ENCODE measurements at places on chromosomes 4 and X. TPM values are rescaled to one million over a fixed set of nuclear protein-coding genes. Genes with fewer than 3 reads are reported as not detected.

DNA sequence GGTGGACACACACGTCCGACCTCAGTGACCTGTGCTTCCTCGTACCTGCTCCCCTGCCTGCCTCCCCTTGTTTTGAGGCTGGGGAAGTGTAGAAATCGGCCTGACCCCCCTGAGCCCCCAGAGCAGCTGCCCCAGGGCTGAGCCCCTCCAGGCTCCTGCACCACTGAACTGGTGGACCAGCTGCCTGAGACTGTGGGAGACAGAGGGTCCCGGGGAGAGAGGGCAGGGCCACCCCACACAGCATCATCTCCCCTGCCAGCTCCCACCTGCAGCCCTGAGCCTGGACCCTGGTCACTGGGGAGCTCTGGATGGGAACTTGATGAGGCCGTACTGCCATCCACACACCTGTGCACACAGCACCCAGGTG, 15.0 kb upstream of the NAT8L start:
- DNase-seq: no peak

DNA sequence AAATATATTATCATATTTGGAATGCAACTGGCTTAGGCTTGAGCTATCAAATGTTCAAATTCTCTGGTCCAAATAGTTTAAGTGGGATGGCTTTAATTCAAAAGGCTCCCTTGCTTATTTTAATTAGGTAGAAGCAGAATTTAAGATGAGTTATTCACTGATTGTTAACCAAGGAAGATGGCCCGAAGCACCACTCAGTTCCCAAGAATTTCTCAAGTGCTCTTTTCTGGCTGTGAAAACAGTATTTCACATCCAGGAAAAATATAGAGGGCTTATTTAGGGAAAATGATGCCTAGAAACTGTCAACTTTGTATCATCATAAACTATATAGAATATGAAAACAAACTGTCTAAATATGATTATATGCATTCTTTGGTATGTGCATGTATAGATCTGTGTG, 246.5 kb upstream of the SFRP2 start:
- DNase-seq: no peak

DNA sequence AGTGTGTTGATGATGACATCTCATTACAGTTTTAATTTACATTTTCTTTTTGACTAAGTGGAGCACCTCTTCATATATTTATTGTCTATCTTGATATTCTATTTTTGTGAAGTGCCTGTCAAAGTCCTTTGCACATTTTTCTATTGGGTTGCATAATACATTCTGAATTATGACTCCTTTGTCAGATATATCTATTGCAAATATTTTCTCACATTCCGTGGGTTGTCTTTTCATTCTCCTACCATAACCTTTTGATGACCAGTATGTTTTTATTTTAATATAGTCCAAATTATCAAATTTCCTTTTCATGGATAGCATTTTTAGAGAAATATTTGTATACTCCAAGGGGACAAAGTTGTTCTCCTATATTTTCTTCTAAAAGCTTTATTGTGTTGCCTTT, 126.4 kb downstream of the PJA1 start:
- no peak for DNase-seq

- no peak for DNase-seq
Observed at GRCh38 chrX:68506649-68507048, 7.8 kb downstream of the YIPF6 start.

GRCh38 chrX:119706616-119707015, 13.6 kb upstream of the SEPTIN6 start:
- DNase-seq: no peak

DNA sequence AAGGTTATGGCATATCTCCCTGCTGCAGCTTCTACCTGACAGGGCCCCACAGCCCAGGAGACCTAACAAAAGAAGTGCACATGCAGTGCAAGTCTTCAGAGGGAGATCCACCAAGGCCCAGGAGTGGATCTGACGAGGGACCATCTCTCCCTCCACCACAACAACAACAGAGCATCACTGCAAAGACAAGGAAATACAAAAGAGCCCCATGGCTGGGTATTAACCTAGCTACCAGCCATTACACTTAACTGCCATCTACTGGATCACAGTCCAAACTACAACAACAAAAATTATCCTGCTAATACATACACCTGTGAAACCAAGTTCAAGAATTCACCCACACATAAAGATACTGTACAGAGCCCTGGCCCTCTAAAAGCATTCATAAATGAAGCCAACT, 280.2 kb upstream of the SLC7A11 start:
- DNase-seq: peak; percentile 29

GRCh38 chr4:155889031-155889793, 14.3 kb upstream of the TDO2 start:
- DNase-seq: no peak

- DNase-seq: no peak
Observed at GRCh38 chrX:20267607-20267930, 860 bp upstream of the RPS6KA3 start.

DNA sequence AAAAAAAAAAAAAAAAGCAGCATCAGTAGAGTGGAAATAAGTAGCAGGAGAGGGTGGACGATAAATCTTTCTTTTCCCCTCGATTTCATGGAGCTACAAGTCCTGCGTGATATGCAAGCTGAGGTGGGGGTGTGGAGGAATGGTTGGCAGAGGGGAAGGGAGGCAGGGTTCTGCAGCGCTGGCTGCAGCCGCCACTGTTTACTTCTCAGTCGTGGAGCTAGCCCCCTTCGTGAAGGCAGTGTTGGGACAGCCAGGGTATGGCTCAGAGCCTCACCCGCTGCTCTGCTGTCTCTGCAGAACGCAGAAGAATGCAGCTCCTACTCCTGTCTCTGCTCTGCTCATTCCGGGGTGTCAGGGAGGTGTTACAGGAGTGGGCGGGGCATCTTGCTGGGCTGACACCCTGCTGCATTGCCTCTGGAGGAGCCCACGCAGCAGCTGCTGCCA, 140.6 kb downstream of the GPM6A start:
- no peak for DNase-seq

GRCh38 chrX:48894891-48895290, 2.7 kb downstream of the TIMM17B start:
- DNase-seq: no peak

- no peak for DNase-seq
Observed at GRCh38 chrX:12936947-12937346, 30.5 kb downstream of the TLR8 start.

DNA sequence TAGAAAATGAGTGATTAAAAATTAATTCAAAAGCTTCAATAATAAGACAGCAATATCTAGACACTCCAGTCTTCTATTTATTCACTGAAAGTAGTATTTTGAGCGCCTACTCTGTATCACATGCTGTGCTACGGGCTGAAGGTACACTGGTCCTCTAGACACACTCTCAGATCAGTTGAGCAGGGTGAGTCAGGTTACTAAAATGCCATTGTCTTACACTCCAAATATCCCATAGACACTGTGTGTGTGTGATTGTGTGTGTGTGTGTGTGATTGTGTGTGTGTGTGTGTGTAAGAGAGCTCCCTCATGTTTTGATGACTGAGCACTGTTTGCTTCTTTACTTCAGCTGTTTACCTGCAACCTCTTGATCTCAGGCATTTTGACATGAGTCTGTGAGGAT, 342.8 kb upstream of the BOD1L1 start:
- DNase-seq: no peak

DNA sequence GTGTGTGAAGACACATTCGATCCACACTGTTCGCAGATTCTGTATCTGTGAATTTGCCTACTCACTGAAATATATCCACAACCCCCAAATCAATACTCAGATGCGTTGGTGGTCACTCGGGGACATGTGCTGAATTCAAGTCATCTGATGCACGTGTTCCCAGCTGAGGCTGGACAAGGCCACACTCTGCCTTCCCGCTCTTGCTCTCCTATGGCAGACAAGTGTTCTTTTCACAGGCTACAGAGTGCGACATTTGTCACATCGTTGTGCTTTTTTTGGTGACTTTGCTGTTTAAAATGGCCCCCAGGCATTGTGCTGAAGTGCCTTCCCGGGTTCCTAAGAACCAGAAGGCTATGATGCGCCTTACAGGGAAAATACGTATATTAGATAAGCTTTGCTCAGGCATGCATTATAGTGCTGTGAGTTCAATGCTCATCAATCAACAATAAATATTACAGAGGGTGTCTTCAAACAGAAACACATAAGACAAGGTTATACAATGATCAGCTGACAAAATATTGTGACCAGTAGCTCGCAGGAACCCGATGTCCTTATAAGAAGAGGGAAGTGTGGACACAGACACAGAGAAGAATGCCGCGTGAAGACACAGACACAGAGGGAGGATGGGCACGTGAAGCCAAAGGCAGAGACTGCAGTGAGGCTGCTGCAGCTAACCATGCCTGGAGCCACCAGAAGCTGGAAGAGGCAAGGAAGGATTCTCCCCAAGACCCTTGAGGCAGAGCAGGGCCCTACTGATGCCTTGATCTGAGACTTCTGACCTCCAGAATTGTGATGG, 42.0 kb downstream of the IRF2 start:
- DNase-seq: no peak

GRCh38 chr4:156961196-156962057, 10.2 kb downstream of the PDGFC start:
- DNase-seq: no peak

GRCh38 chrX:94551831-94552230, 877.8 kb downstream of the FAM133A start:
- no peak for DNase-seq

DNA sequence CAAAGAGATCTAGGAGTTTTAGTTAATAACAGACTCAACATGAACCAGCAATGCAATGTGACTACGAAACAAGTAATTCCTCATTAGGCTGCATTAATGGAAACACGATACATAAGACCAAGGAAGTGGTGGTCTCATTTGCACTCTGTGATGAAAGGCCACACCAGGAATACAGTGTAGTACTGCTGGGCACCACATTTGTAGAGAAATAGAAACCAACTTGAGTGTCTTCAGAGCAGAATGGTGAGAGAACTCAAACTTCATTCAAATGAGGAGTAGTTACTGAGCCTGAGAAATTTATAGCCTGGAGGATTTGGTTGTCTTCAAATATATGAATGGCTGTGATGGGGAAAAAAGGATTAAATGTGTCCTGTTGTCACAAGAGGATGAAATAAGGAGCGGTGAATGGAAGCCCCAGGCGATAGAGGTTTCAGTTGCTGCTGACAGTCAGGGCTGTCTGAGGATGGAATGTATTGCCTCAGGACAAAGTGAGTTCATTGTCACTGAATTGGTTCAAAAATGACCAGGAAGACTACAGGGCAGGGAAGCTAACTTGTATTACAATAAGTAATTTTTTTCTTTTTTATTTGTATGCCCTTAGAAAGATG, 50.9 kb downstream of the NFKB1 start:
- peak; percentile 52 for DNase-seq

DNA sequence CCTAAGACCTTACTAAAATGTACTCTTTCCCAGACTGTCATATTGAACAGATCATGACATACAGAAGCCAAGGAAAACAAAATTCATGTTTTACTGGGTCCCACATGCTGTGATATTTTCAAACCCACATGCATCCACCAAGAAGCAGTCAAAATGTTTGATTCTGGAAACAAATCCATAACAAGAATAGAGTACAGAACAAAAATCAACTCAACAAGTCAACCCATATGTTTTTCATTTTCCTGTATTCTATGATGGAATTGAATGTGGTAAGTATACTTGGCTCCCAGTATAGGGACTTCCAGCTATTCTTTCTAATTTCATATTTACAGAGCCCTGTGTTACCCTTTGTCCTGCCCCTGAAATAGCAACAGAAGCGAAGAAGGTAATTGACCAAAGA, 106.8 kb downstream of the COL25A1 start:
- no peak for DNase-seq

- no peak for DNase-seq
Observed at GRCh38 chr4:127930175-127930574, 34.8 kb downstream of the MFSD8 start.

- no peak for DNase-seq
Observed at GRCh38 chr4:12929784-12930183, 554.4 kb downstream of the RAB28 start.

DNA sequence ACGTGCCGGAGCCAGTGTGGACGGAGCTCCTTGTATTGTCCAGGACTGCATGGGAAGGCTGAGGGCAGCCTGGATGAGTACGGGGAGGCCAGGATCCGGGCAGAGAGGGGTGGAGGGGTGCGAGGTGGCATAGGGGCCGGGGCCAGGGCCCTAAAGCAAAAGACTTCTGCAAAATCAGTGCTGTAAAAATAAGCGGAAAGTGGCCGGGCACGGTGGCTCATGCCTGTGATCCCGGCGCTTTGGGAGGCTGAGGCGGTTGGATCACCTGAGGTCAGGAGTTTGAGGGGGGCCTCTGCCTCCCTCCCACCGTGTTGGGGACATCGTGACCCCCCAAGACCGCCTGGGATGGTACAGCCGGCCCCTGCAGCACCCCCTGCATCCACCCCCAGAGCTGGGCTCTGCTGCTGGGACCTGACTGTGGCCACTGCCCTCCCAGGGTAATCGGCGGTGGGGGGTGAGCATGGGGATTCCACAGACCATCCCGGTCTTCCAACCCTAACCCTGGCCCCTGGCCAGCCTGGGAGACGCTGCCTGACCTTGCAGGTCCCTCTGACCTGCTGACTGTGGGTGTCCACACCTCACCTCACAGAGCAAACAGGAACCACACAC, 23.4 kb upstream of the PLCXD1 start:
- no peak for DNase-seq

- DNase-seq: no peak
Observed at GRCh38 chr4:53781629-53782457, 190.6 kb upstream of the LNX1 start.

GRCh38 chrX:50067435-50068284, 133.1 kb downstream of the AKAP4 start:
- peak; percentile 19 for DNase-seq

GRCh38 chrX:151985955-151986354, 11.5 kb upstream of the GABRE start:
- no peak for DNase-seq

GRCh38 chr4:113826421-113826820, 64.9 kb upstream of the CAMK2D start:
- DNase-seq: no peak

DNA sequence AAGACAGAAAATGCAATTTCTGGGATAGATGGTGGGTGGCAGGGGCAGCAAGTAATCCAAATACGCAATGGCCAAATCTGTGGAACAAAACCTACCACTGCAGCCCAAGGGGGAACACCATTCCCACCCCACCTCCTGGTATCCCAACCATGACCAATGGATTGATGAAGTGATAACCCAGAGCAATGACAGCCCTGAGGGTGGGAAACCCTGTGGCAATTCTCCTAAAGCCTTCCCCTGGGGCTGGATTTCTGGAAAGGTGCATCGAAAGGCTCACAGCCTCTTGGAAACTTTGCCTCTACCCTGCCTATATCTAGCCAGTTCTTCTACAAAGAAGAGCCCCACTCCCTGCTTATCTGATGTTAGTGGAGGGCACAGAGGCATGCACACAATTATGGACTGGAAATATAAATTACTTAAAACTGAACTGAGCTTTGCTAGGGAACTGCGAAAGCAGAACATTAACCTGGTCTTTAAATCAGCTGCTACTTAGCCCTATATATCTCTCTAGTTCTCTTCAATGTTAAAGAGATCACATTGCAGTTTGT, 59.9 kb upstream of the TXK start:
- no peak for DNase-seq

GRCh38 chr4:62162606-62163005, 962.5 kb downstream of the ADGRL3 start:
- peak; percentile 11 for DNase-seq

Gene PTTG2
- total RNA-seq: not detected

Gene RS1
- 0.08 TPM for total RNA-seq

Gene NPY5R
- total RNA-seq: not detected

Gene CSN3
- not detected for total RNA-seq

Gene GLRA2
- total RNA-seq: not detected

Gene MPP1
- total RNA-seq: 7.9 TPM

Gene MAMLD1
- 0.16 TPM for total RNA-seq

Gene RCHY1
- 53.5 TPM for total RNA-seq

Gene GPR50
- not detected for total RNA-seq

Gene DDX53
- not detected for total RNA-seq
